ENCODE measurements at places on chromosomes 7 and 10.

DNA sequence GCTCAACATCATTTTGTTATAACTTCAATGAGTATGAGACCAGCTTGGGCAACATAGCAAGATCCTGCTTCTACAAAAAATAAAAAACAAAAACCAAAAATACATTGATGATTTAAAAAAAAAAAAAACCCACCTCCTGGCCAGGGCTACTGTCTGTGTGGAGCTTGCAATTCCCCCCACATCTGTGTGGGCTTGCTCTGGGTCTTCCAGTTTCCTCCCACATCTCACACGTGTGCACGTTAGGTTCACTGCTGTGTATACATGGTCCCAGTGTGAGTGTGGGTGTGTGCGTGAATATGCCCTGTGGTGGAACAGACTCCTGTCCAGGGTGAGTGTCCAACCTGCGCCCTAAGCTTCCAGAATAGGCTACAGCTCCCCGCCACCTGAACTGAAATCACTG, 41.6 kb downstream of the ATE1 start:
- no peak for DNase-seq

DNA sequence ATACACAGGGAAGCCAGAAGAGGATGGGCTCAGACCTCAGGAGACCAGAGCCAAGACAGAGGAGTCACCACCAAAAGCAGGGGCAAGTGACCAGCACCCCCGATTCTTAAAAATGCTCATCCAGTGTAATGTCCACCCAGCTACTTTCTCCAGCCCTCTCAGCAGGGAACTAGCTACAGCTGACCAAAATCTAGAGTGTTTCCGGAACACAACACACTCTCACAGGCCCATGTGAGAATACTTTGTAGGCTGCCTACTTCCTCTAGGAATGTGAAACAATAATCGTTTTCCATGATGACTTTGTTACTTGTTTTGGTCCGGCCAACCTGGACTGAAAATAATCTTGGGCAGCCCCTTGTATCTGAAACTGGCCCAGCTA, 14.5 kb downstream of the PSAP start:
- no peak for DNase-seq

GRCh38 chr7:140697447-140698143, 1.1 kb downstream of the NDUFB2 start:
- no peak for DNase-seq

GRCh38 chr7:131537571-131537978, 18.9 kb downstream of the PODXL start:
- no peak for DNase-seq

Measured in hematopoietic multipotent progenitor cell treated with erythropoietin and hydrocortisone succinate and interleukin-3 and kit ligand, for 6 days (in vitro differentiated cells).